T47D (cell line): ENCODE measurements at places on chromosomes 12 and 14.

GRCh38 chr14:80664576-80664975 is 277.0 kb downstream of the CEP128 start:
- DNase-seq = no peak

DNA sequence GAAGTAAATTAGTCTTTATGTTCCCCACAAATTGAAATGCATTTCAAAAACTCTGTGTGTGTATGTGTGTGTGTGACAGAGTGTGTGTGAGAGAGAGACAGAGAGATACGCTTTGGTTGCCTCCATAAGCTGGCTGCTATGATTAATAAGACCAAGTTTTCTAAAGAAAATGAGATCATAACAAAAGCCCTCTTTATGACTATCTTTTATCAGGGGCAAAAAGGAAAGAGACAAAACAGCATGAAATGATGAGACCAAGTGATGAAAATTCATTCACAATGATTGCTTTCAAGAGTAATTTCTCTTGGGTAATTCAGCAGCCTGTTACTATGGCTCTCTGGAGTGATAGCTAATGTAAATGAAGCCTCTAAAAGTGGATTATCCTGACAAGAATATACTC is 277.6 kb upstream of the PLEKHG7 start:
- DNase-seq = no peak

DNA sequence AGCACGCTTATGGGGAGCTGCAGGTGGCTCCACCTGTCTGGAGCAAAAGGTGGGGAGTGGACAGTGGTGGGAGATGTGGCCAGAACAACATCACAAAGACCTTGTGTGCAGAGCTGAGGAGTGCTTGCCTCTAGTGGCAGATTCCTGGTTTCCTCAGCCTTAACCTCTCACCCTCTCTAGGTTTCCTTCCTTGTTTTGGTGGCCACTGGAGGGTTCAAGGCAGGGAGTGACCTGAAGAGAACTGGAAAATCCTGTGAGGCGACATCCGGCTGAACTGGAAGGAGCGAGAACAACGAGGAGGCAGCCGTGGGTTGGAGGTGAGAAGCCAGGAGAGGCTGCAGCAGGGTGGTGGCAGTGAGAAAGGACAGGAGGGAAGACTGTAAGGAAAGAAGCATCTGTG is 6.3 kb upstream of the FLVCR2 start:
- peak; percentile 91 for DNase-seq

DNA sequence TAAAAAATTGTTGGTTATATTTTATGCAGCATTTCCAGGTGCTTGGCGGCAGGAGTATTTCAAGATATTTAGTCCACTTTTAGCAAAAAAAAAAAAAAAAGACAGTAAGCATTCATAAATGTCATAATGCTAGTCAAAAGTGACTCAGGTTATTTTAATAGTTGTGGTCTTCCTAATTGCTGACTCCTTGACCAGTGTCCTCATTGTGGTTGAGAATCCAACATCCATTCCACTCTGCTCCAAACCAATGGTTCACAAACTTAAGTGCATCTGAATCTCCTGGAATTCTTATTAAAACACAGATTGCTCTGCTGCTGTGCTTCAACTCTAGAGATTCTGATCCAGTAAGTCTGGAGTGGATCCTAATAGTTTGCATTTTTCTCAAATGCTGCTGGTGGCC is 71.4 kb downstream of the AKAP6 start:
- DNase-seq = no peak

DNA sequence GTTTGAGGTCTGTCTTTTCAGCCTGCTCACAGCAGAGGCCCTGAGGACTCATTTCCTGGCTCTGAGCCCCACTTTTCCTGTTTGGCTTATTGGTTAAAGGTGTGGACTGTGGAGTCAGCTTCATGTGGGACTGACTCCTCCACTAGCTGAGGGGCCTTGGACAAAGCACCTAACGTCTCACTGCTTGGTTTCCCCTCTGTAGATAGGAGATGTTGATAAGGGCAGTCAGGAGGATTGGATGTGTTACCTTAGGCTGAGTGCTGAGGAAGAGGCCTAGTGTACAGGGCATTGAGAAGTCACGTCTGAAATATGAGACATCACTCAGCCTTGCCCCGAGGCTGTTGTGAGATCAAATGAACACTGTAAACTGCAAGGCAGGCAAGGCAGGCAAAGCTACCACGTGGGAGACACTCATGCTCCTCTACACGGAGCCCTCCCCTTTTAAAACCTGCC is 27.1 kb upstream of the TCL1A start:
- DNase-seq = peak; percentile 98
